ENCODE measurements at places on chromosomes 5 and 9. TPM values are rescaled to one million over a fixed set of nuclear protein-coding genes. Genes with fewer than 3 reads are reported as not detected.

Gene C6
- polyA plus RNA-seq, result not detected

Gene SPINK13
- not detected for polyA plus RNA-seq

Gene ENTR1
- 25.6 TPM for polyA plus RNA-seq

Gene HMMR
- 120 TPM for polyA plus RNA-seq

Gene CORO2A
- polyA plus RNA-seq, result 12.9 TPM

Gene RANBP17
- polyA plus RNA-seq, result 43.8 TPM

Gene PLPP7
- polyA plus RNA-seq, result 2.0 TPM

Gene SLC9A3
- 0.39 TPM for polyA plus RNA-seq

Gene SLC22A4
- polyA plus RNA-seq, result 0.40 TPM

Gene IL5
- not detected for polyA plus RNA-seq

Gene PTGES
- 2.8 TPM for polyA plus RNA-seq

Gene SLC28A3
- not detected for polyA plus RNA-seq

Gene TICAM2
- 1.4 TPM for polyA plus RNA-seq

Gene CNTFR
- 0.73 TPM for polyA plus RNA-seq

- no peak for DNase-seq
- no peaks in the 10 kb centered on the region for H3K4me1 ChIP-seq
- H3K27ac ChIP-seq, result no peak overlapping the region
- H3K36me3 ChIP-seq, result no peaks in the 10 kb centered on the region
Measured at GRCh38 chr5:100634937-100635534, 99.9 kb downstream of the FAM174A start.

- DNase-seq, result peak; percentile 67
- peaks cover 49% of the 10 kb centered on the region for H3K4me1 ChIP-seq
- no peak overlapping the region for H3K27ac ChIP-seq
Measured at GRCh38 chr5:133364936-133365707, 247.2 kb downstream of the FSTL4 start.

DNA sequence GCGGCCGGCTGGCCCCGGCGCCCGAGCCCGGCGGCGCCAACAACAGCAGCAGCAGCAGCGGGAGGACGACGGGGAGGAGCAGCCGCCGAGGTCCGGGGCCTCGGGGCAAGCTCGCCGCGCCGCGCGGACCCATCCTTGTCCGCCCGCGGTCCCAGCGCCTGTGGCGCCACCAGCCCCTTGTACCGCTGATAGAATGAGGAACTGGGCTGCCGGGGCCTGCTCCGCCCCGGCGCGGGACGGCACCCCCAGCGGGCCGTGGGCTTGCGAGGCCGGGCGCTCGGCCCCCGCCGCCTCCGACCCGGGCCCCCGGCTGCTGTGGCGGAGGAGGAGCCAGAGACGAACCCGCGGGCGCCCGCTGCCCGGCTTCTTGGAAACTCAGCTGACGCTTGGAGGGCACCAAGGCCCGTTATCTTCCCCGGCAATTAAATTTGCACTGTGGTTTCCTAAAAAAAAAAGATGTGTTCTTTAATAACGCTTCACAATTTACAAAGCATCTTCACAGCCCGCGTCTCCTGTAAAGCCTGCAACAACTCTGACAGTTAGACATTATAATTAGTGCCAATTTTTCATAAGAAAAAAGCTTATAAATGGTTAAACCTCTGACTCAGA is at the start of gene ARSB:
TSS of gene ARSB (minus strand) at position 195 of the 609 bp plus-strand sequence. CDS start at position 133, 62 bp downstream.
- peak within 1 kb of the TSS; percentile 69 for H3K4me3 ChIP-seq
- H3K27ac ChIP-seq, result peak within 1 kb of the TSS; percentile 83
- DNase-seq, result peak; percentile 63
- H3K4me1 ChIP-seq, result peaks cover 23% of the 10 kb centered on the region
- no peaks in the 10 kb centered on the region for H3K36me3 ChIP-seq

DNA sequence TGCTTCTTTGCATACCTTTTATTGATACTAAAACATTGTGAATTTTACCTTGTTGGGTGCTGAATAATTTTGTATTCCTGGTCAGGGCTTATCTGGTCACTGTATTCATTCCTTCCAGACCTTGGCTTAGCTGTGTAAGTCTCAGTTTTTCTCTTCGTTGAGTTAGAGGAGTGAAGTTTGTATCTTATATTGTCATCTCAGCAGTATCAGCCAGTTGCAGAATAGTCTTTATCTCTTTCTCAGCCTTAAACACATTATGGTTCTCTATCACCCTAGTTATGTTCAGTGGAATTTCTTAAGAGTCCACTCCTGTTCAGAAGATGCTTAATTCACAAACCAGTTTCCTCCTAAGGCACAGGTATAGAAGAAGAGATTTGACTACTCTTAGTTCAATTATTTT is 25.2 kb downstream of the MTREX start:
- no peak for DNase-seq
- H3K4me3 ChIP-seq, result no peak overlapping the region
- no peaks in the 10 kb centered on the region for H3K4me1 ChIP-seq
- peaks cover 9% of the 10 kb centered on the region for H3K36me3 ChIP-seq

- DNase-seq, result no peak
- H3K4me1 ChIP-seq, result no peaks in the 10 kb centered on the region
- no peaks in the 10 kb centered on the region for H3K36me3 ChIP-seq
- no peak overlapping the region for H3K4me3 ChIP-seq
- H3K27me3 ChIP-seq, result no peaks in the 10 kb centered on the region
Measured at GRCh38 chr5:142576303-142576702, 109.6 kb downstream of the FGF1 start.

DNA sequence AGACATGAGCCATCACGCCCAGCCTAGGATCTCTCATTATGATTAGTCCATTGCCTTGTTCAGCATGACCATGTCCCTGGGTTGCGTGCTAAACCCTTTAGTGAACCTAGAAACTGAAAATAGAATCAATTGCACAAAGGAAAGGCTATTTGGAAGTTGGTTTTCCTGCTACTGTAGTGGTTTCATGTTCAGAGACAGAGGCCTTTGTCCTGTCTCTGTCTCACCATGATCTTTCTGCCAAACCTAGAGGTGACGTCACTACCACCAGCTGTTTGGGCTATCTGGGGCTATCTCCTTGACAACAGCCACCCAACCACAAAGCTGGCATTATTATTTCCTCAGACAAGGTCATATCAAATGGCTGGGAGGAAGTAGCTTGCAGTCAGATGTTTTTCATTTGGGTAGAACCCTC is 4.0 kb upstream of the CDK5RAP2 start:
- H3K36me3 ChIP-seq, result no peaks in the 10 kb centered on the region
- DNase-seq, result peak; percentile 40
- H3K4me1 ChIP-seq, result peaks cover 2% of the 10 kb centered on the region
- H3K4me3 ChIP-seq, result no peak overlapping the region
- H3K27me3 ChIP-seq, result no peaks in the 10 kb centered on the region

DNA sequence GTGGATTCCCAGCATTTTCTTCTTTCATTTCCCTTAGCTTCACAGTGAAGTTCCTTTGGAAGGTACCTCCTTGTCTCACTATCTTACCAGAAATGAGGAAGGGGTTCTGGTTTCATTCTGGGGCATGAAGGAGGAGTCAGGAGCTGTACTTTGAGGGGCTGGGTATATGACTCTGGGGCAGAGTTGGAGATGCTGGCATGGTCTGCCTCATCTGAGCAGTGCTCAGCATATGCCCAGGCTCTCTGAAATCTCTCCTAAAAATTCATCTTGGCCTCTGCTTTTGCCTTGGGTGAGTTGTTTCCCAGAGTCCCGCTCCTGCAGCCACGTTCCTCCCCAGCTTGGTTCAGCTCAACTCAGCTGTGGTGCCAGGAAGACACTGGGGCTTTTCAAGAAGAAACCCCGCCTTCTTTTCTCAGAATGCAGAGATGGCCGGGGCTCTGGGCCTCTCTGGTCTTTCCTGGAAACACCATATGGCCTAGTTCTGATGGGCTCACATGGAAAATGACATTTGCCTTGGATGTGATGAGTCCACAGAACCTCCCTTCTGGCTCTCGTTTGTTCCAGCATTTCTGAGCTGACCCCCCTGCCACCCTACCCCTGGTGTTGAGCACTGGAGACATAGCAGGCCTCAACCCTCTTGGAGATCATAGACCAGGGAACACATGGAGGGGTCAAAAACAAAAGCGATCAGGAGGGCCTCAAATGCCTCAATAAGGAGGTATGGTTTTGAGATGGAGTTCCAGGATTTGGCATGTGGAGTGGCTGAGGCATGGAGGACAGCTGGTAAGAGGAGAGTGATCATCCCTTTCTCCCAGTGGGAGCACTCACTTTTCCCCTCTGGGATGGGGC is 12.0 kb upstream of the TGFBR1 start:
- H3K27ac ChIP-seq, result no peak overlapping the region
- H3K4me3 ChIP-seq, result no peak overlapping the region
- DNase-seq, result no peak
- no peaks in the 10 kb centered on the region for H3K4me1 ChIP-seq
- 0 out of 2 replicates have a peak, but pooled peaks cover 3% of the 10 kb centered on the region for H3K36me3 ChIP-seq
- H3K27me3 ChIP-seq, result no peaks in the 10 kb centered on the region

GRCh38 chr5:72920690-72921502 is 34.9 kb upstream of the FCHO2 start:
- peak; percentile 54 for DNase-seq
- H3K36me3 ChIP-seq, result no peaks in the 10 kb centered on the region
- H3K27me3 ChIP-seq, result no peaks in the 10 kb centered on the region

DNA sequence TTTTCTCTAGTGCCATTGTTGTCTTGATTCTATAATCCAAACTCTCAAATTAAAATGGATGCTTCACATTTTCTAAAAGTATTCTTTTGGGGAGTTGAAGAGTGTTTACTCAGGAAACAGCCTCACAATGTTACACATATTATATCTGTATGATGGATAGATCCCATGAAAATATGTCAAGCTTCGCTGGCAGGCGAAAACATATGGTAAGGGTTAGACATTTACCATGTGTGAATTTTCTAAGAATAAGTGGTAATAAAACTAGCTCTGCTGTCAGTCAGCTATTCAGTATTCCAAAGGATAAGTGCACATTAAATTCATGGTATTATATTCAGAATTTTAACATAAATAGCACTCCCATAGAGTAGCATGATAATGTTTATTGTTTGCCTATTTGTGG is 13.3 kb upstream of the ADCY2 start:
- H3K27ac ChIP-seq, result no peak overlapping the region
- H3K36me3 ChIP-seq, result no peaks in the 10 kb centered on the region
- no peak for DNase-seq
- no peak overlapping the region for H3K4me3 ChIP-seq

GRCh38 chr9:33619666-33620404 is 95.8 kb downstream of the ANKRD18B start:
- no peaks in the 10 kb centered on the region for H3K27me3 ChIP-seq
- H3K36me3 ChIP-seq, result no peaks in the 10 kb centered on the region
- peak; percentile 54 for DNase-seq
- no peak overlapping the region for H3K27ac ChIP-seq
- no peaks in the 10 kb centered on the region for H3K4me1 ChIP-seq

GRCh38 chr5:141765896-141766551 is 84.0 kb upstream of the ARAP3 start:
- no peaks in the 10 kb centered on the region for H3K27me3 ChIP-seq
- DNase-seq, result no peak
- H3K27ac ChIP-seq, result no peak overlapping the region
- no peaks in the 10 kb centered on the region for H3K36me3 ChIP-seq
- H3K4me1 ChIP-seq, result peaks cover 3% of the 10 kb centered on the region

- no peak for DNase-seq
- H3K4me1 ChIP-seq, result peaks cover 14% of the 10 kb centered on the region
- H3K4me3 ChIP-seq, result no peak overlapping the region
- no peak overlapping the region for H3K27ac ChIP-seq
- H3K36me3 ChIP-seq, result no peaks in the 10 kb centered on the region
Measured at GRCh38 chr5:143431789-143432188, 28.3 kb upstream of the NR3C1 start.

DNA sequence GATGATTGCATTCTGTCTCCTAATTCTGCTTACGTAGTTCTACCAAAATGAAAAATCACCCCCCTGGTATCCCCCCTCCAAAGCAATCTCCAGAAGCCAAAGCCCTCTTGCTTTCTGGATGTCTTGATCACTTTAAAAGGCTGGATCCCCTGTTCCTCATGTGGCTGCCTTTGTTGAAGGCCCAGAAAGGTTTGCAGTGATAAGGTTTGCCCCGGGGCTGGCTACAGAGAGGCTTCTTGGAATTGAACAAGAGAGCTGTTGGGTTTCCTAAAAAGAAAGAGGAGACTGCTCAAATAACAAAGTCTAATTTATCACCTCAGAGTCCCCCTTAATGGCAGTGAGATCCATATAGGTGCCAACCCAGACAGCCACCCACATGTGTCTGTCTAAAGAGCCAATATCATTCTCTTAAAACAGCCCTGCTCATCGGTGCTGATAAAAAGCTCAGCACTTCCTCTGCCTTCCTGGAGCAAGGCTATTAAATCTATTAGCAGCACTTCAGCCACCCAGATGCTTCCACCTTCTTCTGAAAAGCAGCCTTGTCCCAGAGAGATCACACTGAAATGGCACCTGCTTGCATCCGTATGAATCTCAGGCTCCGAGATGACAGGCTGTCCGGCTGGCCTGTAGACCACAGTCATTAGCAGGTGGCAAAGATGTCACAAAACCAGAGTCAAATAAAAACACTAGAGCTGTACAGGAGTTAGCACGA is 70.9 kb downstream of the TEX10 start:
- no peaks in the 10 kb centered on the region for H3K36me3 ChIP-seq
- no peak overlapping the region for H3K27ac ChIP-seq
- H3K4me1 ChIP-seq, result no peaks in the 10 kb centered on the region
- no peaks in the 10 kb centered on the region for H3K27me3 ChIP-seq
- H3K4me3 ChIP-seq, result no peak overlapping the region
- DNase-seq, result no peak

DNA sequence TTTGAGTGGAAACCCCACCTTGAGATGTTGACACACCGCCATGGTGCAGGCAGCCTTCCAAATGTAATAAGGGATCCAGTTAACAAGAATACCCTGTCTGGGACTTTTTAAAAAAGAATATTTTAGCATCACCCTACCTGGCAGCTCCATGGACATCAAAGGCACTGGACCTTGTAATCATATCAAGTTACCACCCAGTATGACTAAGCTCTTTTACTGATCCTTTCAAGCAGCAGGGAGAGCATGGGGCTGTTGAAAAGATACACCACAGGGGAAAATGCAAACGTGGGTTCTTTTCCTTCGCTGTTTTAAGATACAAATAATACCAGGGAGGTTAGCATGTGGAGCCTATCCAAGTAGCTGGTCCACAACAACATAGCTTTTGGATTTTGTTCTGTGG is 211.2 kb downstream of the SAXO1 start:
- H3K27me3 ChIP-seq, result no peaks in the 10 kb centered on the region
- H3K27ac ChIP-seq, result no peak overlapping the region
- H3K36me3 ChIP-seq, result no peaks in the 10 kb centered on the region
- no peak overlapping the region for H3K4me3 ChIP-seq
- DNase-seq, result peak; percentile 24

All from GM23338 (cell line).